CD4-positive, alpha-beta T cell treated with Interleukin-6 at 100 ng/mL for 8 hours (primary cell): ENCODE measurements at places on chromosomes 11 and 22.

- no peak for DNase-seq
These were observed 7.9 kb upstream of the ALKBH8 start for GRCh38 chr11:107573438-107573837.

- DNase-seq: no peak
These were observed 57.5 kb upstream of the PLET1 start for GRCh38 chr11:112318184-112318591.

- no peak for DNase-seq
These were observed at the start of gene LDHAL6A for GRCh38 chr11:18455686-18456372. Gene LDHAL6A (plus strand): TSS chr11:18455856. CDS start chr11:18456681, 825 bp downstream.

DNA sequence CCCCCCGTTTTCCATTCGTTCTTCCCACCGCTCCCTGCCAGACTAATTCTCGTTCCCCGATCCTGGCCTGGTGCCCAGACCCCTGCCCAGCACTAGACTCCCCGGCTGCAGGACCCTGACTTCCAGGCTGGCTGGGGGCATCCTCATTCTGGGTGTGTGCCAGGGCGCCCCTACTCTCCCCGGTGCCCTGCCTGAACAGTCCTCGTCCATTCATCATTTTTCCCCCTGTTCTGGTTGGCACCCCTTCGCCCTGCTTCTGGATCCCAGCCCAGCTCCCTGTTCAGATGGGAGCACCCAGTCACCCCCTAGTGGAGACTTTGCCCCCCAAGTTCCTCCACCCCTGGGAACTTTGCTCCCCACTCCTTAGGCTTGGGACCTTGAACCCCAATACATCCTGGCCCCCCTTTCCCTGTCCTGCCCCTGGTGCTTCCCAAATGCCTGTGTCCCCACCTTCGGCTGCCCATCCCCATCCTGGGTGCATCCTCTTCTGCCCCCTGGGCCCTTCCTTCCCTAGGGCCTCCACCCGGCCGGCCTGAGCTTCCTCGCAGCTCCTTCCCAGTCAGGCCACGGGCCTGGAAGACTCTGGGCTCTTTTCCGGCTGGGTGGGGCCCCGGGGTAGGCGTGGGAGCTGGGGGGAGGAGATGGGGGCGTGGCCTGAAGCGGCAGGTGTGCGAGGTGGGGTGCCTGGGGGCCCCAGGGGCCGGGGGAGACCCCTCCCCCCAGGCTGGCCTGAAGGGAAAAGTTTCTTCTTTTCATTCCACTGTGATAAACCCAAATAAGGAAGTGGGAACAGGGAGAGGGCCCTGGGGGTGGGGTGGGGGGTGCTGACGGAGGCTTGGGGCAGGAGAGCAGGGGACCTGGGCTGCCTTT is 908 bp downstream of the PLCB3 start:
- no peak for DNase-seq

DNA sequence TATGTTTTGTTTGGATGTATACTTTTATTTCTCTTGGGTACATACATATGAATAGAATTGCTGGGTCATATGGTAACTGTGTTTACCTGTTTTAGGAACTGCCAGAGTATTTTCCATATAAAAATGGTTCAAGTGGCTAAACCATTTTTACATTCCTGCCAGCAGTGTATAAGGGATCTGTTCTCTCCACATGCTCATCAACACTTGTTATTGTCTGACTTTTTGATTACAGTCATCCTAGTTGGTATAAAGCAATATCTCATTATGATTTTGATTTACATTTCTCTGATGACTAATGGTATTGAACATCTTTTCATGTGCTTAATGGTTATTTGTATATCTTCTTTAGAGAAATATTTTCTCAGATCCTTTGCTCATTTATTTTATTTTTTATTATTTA is 104.2 kb upstream of the RRM1 start:
- DNase-seq: no peak

GRCh38 chr11:129580278-129580677 is 204.6 kb downstream of the BARX2 start:
- DNase-seq: no peak

DNA sequence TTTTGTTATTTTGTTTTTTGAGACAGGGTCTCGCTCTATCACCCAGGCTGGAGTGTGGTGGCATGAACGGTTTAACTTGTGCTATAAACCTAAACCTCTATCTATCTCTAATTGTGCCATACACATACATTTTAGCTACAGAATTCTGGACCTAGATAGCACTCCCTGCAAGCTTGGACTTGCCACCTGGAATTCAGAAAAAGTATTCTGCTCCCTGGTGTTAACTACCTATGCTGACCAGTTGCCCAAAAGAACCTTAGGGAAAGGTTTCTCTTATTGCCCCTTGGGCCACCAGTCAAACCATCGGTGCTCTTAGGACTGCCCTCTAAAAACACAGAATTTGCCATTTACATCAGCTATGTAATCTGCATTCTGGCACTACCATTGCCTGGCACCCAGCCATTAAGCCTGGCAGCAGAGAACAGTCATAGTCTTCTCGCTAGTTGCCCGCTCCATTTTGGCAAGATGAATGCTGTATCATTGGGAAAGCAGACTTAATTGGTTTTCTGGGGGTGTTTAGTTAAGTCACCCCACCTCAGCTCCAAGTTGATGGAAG is 55.3 kb downstream of the ETS1 start:
- no peak for DNase-seq

GRCh38 chr11:57205041-57205641 is 23.4 kb downstream of the LRRC55 start:
- no peak for DNase-seq

DNA sequence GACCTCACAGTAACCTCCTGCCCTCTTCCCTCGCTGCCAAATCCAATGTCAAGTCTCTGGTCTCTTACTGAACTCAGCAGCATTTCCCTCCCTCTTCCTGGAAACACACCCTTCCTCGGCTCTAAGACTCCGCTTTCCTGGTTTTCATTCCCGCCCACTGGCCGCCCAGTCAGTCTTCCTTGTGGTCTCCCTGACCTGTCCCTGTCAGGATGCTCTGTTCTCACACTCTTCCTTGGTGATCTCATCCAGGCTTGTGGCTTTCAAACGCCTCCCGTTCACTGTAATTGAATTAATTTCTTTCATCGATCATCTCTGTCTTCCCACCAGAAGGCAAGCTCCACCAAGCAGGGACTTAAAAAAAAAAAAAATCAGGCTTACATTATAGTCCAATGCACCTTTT is 33.5 kb downstream of the MYO18B start:
- no peak for DNase-seq

- no peak for DNase-seq
These were observed 142.1 kb downstream of the TRPC6 start for GRCh38 chr11:101441747-101442146.

GRCh38 chr11:73333640-73334383 is 25.7 kb downstream of the ARHGEF17 start:
- DNase-seq: no peak

GRCh38 chr11:112834277-112834755 is 126.9 kb upstream of the NCAM1 start:
- DNase-seq: no peak

DNA sequence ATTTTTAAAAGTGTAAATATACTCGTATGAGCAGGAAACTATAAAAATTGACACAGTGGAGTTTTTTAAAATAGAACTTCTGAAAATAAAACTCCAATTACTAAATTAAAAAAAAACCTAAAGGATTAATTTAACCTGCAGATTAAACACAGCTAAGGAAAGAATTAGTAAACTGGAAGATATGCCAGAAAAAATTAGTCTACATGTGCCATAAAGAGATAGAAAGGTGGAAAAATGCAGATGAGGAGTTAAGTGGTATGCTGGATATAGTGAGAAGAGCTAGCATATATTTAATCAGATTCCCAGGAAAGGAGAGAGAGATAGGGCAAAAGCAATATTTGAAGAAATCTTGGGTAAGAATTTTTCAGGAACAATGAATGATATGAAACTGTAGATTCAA is 315.8 kb upstream of the CADM1 start:
- no peak for DNase-seq

GRCh38 chr11:36405585-36406367 is 104.3 kb downstream of the TRAF6 start:
- DNase-seq: no peak

DNA sequence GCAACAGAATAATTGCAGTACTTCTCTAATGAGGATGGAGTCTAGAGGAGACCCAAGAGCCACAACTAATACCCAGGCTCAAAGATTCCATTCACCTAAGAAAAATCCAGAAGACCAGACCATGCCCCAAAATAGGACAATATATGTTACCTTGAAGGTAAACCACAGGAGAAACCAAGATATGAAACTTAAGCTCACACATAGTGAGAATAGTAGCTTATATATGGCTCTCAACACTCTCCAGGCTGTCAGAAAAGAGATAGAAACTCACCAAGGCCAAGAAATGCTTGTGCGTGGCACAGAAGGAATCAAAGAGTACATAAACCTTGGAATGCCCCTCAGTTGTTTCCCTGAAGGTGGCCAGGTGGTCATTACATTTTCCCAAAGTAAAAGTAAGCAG is 9.1 kb downstream of the FAM111A start:
- no peak for DNase-seq

DNA sequence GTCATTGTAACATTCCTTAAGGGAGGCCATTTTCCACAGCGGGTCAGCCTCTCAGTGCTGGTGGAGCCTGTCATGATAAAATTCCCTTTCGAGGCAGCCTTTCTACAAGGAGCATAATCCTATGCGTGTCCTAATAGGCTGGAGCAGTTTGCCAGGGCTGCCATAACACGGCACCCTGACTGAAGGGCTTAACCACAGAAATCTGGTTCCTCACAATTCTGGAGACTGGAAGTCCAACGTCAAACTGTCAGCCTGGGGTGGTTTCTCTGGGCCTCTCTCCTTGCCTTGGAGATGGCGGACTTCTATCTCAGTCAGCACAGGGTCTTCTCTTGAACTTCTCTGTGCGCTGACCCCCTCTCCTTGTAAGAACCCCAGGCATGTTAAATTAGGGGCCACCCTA is 1.4 kb upstream of the RGL4 start:
- DNase-seq: no peak

- DNase-seq: no peak
These were observed 1232.3 kb downstream of the TBC1D22A start for GRCh38 chr22:47994601-47995263.

- no peak for DNase-seq
These were observed 531 bp downstream of the DAGLA start for GRCh38 chr11:61680622-61681221.

DNA sequence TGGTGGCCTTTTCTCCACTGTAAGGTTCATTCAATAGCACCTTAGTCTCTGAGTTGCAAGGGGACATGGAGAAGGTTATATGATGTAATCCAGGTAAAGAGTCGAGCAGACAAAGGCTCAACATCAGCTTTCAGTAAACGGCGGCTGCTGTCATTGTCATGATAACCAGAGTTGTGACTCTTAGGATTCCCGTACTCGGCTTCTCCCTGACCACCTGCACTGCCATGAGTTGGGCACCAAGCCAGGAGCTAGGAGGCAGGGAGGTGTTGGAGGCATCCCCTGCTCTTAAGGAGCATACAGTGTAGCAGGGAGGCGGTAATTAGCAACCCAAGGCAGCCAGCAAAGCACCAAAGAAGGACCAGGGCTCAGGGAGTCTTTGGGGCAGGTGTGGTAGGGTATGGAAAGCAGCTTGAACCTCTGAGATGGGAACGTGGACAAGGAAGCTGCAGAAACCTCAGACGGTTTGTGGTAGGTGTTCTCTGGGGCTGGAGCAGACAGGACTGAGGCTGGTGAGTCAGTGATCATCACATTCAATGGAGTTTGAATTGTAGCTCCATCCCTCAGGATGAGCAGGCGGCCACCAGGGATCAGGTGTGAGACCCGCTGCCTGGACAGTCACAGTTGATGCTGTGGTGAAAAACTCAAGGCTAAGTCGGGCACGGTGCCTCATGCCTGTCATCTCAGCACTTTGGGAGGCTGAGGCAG is 31.7 kb downstream of the LIF start:
- DNase-seq: no peak

DNA sequence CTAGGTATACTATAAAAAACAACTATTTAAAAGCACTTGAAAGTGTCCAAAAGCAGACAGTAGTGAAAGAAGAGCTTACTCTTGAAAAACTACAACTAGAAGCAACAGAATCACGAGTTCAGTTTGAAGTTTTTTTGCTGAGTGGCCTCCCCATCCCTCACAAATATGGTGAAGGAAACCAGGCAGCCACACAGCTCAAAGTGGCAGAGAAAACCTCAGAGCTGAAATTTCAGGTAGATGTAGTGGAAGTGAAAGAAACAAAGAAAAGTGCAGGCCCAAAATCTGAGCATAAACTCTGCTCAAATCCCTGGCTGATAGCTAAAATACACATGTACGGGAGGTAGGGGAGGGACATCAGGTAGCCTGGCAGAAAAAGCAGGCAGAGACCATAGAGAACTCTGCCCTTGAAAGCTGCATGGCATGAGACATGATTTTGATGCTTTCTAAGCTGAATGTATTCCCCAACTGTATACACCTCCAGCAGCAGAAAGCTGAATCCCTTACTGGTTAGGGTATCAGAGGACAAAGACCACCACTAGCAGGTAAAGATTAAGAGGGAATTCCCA is 12.1 kb downstream of the BTBD10 start:
- no peak for DNase-seq
